ENCODE measurements at places on chromosomes 2 and 18.

- H3K27ac ChIP-seq = peak overlapping the region; percentile 35
- no peak for DNase-seq
- no peaks in the 10 kb centered on the region for H3K27me3 ChIP-seq
- peaks cover 16% of the 10 kb centered on the region for H3K4me1 ChIP-seq
These were observed 188.9 kb downstream of the LTBP1 start for GRCh38 chr2:33135645-33136044.

DNA sequence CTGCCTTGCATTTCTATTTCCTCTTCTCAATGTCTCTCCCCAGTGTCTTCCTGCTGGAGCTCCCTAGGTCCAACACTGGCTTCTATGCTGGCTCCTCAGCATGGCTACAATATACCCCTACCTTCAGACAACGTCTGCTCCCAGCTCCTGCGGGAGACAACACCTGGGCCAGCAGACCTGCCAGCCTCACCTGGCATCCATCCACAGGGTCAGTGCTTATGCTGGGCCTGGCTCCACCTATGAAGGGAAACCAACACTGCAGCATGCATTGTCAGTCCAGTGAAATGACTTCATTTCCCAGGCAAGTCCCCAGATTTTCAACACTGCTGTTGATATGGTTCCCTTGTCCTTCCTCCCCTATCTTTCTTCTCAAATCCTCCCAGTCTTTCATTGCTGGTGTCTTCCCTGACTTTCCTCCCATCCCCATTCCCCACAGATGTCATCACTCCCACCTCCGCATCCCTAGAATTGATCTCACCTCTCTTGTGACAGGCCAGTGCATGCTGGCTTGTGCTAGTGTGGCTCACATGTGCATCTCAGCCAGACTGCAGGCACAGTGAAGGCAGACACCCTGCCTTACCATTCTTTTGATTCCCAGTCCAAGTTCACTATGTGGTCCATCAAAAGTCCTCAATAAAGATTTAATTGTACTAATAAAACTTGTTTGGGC lies 98.0 kb downstream of the MYO5B start:
- H3K4me1 ChIP-seq = no peaks in the 10 kb centered on the region
- no peaks in the 10 kb centered on the region for H3K27me3 ChIP-seq
- H3K4me3 ChIP-seq = no peak overlapping the region
- no peaks in the 10 kb centered on the region for H3K36me3 ChIP-seq
- no peak overlapping the region for H3K27ac ChIP-seq

DNA sequence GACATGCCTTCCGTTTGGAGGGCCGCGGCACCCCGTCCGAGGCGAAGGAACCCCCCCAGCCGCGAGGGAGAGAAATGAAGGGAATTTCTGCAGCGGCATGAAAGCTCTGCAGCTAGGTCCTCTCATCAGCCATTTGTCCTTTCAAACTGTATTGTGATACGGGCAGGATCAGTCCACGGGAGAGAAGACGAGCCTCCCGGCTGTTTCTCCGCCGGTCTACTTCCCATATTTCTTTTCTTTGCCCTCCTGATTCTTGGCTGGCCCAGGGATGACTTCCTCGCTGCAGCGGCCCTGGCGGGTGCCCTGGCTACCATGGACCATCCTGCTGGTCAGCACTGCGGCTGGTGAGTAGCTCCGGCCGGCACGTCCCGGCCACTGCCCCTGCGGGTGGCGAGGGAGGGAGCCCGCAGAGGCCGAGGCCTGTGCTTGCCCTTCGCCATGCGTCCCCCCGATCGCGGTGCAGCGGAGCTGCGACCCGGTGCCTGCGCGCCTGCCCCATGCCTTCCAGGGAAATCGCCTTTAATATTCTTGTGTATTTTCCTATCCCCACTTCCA lies 1.2 kb downstream of the BMPR2 start:
- H3K4me3 ChIP-seq = peak overlapping the region; percentile 47
- H3K36me3 ChIP-seq = no peaks in the 10 kb centered on the region
- DNase-seq = peak; percentile 90
- peaks cover 16% of the 10 kb centered on the region for H3K4me1 ChIP-seq

DNA sequence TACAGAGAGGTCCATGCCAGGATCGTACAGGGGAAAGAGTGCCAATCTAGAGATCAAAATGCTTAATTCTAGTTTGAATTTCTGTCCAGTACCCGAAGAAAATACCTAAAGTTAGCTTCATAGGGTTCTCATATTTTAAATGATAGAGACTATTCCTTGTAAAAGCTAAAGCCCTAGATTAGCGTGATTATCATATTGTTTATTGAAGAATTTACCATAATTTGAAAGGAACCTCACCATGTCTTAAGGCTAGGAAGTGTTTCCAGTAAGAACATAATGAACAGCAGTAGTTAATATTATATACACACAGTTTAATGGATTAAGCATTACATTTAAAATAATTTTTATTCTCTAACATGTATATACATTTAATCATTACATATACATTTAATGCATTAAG lies 68.5 kb downstream of the COBLL1 start:
- H3K27me3 ChIP-seq = no peaks in the 10 kb centered on the region
- H3K27ac ChIP-seq = no peak overlapping the region
- no peak overlapping the region for H3K4me3 ChIP-seq

- DNase-seq = no peak
- H3K27ac ChIP-seq = no peak overlapping the region
- no peaks in the 10 kb centered on the region for H3K36me3 ChIP-seq
These were observed 40.2 kb upstream of the VRK2 start for GRCh38 chr2:58006256-58006951.

GRCh38 chr2:58180635-58181034 lies 60.5 kb downstream of the FANCL start:
- no peaks in the 10 kb centered on the region for H3K4me1 ChIP-seq
- H3K27me3 ChIP-seq = no peaks in the 10 kb centered on the region
- no peaks in the 10 kb centered on the region for H3K36me3 ChIP-seq
- no peak overlapping the region for H3K27ac ChIP-seq
- DNase-seq = no peak

DNA sequence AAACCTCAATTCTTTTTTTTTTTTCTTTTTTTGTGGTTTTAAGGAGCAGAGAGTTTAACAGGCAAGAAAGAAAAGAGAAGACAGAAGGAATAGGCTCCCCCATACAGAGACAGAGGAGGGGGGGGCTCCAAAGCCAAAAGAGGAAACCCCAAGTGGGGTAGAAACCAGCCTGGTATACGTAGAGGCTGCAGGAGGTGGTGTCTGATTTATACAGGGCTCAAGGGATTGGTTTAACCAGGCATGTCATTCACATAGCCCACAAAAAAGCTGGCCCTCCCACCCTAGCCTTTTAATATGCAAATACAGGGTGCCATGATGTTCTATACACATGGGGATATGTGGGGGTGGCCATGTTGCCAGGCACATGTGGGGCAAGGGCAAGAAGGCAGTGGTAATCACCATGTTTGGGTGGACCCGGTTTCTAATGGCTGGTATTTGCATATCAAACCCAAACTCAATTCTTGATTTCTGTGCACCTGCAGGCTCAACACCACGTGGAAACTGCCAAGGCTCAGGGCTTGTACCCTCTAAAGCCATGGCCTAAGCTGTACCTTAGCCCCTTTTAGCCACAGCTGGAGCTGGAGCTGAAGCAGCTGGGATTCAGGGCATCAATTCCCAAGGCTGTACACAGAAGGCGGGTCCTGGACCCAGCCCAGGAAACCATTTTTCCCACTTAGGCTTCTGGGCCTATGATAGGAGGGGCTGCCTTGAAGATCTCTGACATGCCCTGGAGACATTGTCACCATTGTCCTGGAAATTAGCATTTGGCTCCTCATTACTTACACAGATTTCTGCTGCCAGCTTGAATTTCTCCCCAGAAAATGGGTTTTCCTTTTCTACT lies 170.3 kb downstream of the MAIP1 start:
- no peak overlapping the region for H3K27ac ChIP-seq
- H3K36me3 ChIP-seq = no peaks in the 10 kb centered on the region
- H3K4me3 ChIP-seq = no peak overlapping the region

DNA sequence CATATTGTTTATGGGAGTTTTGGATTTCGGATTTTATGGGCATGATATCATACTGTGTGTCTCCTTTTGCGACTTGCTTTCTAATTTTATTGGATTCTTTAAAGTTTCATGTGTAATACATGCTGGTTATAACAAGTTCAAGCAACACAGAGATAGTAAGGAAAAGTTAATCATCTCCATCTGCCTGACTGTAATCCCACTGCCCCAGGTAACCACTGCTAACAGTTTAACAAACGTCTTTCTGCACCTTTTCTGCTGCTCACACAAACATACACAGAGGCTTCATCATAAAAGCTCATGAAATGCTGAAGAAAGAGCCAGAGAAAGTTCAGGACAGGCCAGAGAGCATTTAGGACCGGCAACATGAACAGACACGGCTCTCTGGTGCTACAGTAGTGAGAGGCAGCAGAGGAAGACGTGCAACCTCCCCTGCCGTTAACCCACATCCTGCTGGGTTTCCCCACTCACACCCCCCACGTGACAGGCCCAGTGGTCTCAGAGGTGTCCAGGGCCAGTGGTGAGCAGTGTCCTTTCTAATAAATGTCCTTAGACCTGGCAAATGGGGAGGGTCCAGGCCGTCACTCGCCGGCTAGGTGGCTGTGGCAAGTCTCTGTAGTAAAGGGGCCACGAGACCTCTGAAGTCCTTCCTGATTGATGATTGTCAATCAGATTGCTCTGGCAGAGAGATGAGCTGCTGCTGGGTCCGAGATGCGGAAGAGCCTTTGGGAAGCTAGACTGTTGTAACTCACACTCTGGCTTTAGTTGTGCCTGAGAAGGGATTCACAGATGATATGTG lies 43.0 kb upstream of the SLC1A4 start:
- H3K36me3 ChIP-seq = no peaks in the 10 kb centered on the region
- peak; percentile 20 for DNase-seq
- H3K4me1 ChIP-seq = peaks cover 10% of the 10 kb centered on the region
- H3K27me3 ChIP-seq = no peaks in the 10 kb centered on the region
- H3K4me3 ChIP-seq = no peak overlapping the region
- no peak overlapping the region for H3K27ac ChIP-seq

- H3K4me1 ChIP-seq = no peaks in the 10 kb centered on the region
- H3K27ac ChIP-seq = no peak overlapping the region
- H3K36me3 ChIP-seq = no peaks in the 10 kb centered on the region
- H3K27me3 ChIP-seq = no peaks in the 10 kb centered on the region
These were observed 11.6 kb upstream of the OLA1 start for GRCh38 chr2:174259981-174260380.

- H3K27me3 ChIP-seq = no peaks in the 10 kb centered on the region
- DNase-seq = no peak
- H3K36me3 ChIP-seq = no peaks in the 10 kb centered on the region
- no peak overlapping the region for H3K4me3 ChIP-seq
- H3K27ac ChIP-seq = no peak overlapping the region
- H3K4me1 ChIP-seq = no peaks in the 10 kb centered on the region
These were observed 43.4 kb upstream of the OTOF start for GRCh38 chr2:26521054-26521912.

DNA sequence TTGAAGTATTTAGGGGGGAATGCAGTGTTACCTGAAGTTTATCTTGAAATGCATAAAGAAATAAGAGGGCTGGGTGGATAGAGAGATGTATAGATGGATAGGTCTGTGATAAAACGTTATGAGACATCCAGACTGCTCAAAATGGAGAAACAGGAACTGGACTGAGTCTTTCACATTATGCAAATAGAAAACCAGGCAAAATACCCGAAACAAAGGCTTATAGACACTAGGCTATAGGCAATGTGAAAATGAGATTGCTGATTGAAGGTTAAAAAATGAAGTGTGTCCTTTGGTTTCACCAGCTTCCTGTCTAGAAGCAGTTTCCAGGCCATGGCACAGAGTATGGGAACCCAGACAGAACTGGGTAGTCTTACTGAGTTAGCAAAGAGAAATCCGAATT lies 24.9 kb upstream of the SLC3A1 start:
- H3K27me3 ChIP-seq = no peaks in the 10 kb centered on the region
- no peak overlapping the region for H3K27ac ChIP-seq
- no peaks in the 10 kb centered on the region for H3K4me1 ChIP-seq
- H3K4me3 ChIP-seq = no peak overlapping the region
- H3K36me3 ChIP-seq = no peaks in the 10 kb centered on the region

DNA sequence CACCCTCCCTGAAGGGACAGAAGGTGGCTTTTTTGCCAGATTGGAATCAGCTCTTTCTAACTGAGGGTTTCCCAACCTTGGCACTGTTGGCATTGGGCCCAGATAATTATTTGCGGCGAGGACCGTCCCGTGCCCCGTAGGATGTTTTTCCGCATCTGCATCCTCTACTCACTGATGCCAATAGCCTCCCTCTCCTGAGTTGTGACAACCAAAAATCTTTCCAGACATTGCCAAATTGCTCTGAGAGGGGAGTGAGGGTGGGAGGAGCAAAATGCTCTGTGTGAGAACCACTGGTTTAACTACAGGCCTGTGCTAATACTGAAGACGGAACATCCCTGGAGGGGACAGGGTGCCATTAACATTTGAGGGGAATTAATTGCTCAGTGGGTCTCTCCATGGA lies 33.6 kb upstream of the GLI2 start:
- DNase-seq = no peak
- no peaks in the 10 kb centered on the region for H3K36me3 ChIP-seq
- H3K4me1 ChIP-seq = no peaks in the 10 kb centered on the region
- H3K4me3 ChIP-seq = no peak overlapping the region
- no peak overlapping the region for H3K27ac ChIP-seq
- no peaks in the 10 kb centered on the region for H3K27me3 ChIP-seq

- H3K27ac ChIP-seq = peak overlapping the region; percentile 98
- no peaks in the 10 kb centered on the region for H3K36me3 ChIP-seq
- H3K27me3 ChIP-seq = no peaks in the 10 kb centered on the region
- DNase-seq = peak; percentile 47
These were observed 681 bp upstream of the ROCK2 start for GRCh38 chr2:11344956-11345677.

DNA sequence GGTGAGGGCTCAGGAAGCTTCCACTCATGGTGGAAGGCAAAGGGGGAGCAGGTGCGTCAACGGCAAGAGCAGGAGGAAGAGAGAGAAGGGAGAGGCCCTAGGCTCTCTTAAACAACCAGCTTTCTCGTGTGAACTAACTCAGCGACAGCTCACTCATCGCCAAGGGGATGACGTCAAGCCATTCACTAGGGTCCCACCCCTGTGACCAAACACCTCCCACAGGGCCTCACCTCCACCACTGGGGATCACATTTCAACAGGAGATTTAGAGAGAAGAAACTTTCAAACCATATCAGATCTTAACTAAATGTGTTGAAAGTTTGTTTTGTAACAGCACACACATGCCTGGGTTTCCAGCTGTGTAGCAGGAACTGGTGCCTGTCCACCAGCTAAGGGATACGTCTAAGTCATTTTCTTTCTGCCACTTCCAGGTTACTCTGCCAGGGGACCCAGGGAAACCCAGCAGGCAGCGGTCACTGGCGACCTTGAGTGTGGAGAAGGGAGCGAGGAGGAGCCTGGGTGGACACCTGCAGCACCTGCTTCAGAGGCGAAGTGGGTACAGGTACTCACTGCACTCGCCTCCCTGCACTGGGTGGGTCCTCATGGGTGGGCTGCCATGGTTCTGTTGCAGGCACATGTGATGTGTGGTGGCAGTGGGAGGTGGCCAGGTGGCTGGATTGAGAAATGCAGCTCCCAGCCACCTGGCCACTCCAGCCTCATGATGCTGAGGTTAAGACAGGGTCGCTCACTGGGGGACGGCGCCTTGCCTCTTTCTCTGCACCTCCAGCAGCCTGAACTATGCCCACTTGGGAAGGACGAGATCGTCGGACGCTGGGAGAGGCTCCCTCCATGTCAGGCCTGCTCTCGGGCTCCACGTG lies 8.4 kb upstream of the GPC1 start:
- H3K4me3 ChIP-seq = no peak overlapping the region
- no peaks in the 10 kb centered on the region for H3K36me3 ChIP-seq
- DNase-seq = peak; percentile 71
- no peaks in the 10 kb centered on the region for H3K4me1 ChIP-seq
- no peak overlapping the region for H3K27ac ChIP-seq

- no peak overlapping the region for H3K27ac ChIP-seq
- no peaks in the 10 kb centered on the region for H3K36me3 ChIP-seq
- H3K4me3 ChIP-seq = no peak overlapping the region
- H3K4me1 ChIP-seq = peaks cover 13% of the 10 kb centered on the region
- DNase-seq = no peak
These were observed 4.1 kb downstream of the ESPNL start for GRCh38 chr2:238104226-238104690.

Data from upper lobe of left lung (tissue), 6 donors.